ENCODE measurements at places on chromosomes 7 and 10. TPM values are rescaled to one million over a fixed set of nuclear protein-coding genes. Genes with fewer than 3 reads are reported as not detected.
A peak's percentile ranks its signal among the peaks of the same experiment; 100 is the strongest.

GRCh38 chr10:130459851-130460490 is 323.8 kb downstream of the GLRX3 start:
- peak; percentile 87 for DNase-seq

DNA sequence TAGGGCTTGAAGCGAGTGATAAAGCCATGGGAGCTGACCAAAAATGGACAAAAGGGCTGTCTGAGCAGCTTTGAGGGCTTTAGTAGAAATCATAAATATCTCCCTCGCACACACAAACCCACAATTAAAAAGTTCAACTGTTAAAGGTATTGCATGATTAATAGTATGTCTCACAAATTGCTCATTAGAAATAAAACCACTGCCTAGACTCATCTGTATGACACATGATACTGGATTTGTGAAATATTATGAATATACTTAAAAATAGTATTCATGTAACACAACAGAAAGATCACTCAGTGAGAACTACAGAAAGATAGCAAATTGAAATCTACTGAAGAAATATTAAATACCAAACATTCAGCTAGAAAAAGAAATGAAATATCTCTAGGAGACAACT is 11.9 kb upstream of the PTPN12 start:
- no peak for DNase-seq

DNA sequence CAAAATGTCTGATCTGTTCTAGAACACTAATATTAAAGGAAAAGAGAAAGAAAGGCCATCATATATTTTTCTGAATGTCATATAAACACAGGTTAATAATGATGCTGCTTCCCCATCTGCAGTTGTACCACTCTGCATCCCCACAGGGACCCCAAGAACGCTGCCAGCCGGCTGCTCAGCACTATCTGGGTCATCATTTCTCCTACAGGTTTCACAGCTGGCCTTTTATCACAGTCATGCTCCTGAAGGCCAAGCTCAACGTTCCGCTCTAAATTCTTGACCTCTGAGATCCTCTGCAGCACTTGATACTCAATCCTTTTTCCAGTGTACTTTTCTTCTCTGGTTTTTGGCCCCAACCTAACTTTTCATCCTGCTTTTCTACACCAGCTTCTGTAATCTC is 4.8 kb downstream of the IDI1 start:
- no peak for DNase-seq

GRCh38 chr7:116951366-116952292 is 1.7 kb upstream of the ST7 start:
- no peak for DNase-seq

DNA sequence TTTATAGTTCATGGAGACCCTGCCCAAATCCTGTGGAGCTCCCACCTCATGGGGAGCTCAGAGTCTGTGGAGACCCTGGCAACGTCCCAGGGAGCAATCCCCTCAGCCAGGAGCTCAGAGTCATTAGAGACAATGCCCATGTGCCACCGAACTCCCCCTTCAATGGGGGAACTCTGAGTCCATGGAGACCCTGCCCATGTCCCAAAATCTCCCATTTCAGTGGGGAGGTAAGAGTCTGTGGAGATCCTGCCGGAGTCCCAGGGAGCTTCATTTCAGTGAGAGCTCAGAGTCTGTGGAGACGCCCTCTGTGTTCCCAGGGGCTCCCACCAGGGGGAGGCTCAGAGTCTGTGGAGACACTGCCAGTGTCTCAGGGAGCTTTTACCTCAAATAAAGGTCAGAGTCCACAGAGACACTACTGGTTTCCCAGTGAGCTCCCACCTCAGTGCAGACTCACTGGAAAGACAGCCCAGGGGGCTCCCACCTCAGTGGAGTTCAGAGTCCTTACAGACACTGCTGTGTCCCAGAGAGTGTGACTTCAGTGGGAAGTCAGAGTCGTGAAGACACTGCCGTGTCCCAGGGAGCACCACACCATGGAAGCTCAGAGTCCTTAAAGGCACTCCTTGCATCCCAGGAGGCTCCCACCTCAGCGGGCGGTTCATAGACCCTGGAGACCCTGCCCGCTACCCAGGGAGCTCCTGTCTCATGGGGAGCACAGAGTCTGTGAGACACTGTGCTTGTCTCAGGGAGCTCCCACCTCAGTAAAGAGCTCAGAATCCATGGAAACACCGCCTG is 5.0 kb downstream of the MYO1G start:
- DNase-seq, result no peak

DNA sequence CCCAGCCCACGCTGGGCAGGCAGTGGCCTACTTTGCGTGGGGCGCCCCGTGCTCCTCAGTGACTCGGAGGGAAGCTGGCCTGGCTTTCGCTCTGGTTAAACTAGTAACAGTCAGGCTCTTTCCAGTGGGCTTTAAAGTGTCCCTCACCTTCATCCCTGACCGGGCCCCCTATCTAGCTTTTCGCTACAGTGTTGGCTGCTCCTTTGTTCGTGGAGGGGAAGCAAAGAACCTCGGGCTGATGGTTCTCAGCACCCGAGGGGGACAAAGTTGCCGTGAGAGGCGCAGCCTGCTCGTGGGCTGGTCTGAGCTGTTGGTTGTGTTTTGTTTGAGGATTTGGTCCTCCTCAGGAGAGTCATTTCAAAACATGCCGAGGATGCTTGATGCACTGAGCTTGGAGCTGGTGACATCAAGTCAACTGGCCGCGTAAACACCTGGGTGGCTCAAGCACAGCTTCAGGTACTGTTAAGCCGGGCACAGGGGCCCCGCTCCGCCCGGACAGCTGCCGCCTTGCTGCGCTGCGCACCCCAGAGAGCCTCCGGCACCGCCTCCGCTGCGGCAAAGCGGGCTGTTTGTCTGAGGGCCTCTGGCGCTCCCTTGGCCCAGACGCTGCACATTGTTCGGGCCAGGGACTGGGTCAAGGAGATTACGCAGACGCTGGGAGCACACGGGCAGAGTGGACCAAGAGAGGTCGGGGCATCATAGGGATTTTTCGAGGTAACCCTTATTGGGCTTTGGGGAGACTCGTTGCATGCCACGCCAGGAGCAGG is 1.6 kb downstream of the DLX6 start:
- DNase-seq, result peak; percentile 82

DNA sequence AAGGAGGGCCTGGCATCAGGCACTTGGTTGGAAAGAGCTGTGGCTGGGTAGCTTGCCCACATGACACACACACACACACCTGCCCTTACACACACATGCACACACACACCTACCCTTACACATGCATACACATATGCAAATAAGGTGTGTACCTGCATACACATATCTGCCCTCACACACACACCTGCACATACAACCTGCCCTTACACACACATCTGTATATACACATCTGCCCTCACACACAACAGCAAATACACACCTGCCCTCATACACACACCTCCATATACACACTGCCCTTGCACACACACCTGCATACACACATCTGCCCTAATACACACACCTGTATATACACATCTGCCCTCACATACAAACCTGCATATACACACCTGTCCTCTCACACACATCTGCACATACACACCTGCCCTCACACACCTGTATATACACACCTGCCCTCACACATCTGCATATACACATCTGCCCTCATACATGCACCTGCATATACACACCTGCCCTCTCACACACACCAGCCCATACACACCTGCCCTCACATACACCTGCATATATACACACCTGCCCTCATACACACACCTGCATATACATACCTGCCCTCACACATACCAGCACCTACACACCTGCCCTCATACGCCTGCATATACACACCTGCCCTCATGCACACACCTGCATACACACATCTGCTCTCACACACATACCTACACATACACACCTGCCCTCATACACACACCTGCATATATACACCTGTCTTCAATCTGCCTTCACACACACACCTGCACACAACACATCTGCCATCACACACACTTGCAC is 82.9 kb downstream of the GRID1 start:
- DNase-seq, result no peak

- peak; percentile 57 for DNase-seq
These were observed 171.0 kb upstream of the ZNF32 start for GRCh38 chr10:43819464-43820230.

DNA sequence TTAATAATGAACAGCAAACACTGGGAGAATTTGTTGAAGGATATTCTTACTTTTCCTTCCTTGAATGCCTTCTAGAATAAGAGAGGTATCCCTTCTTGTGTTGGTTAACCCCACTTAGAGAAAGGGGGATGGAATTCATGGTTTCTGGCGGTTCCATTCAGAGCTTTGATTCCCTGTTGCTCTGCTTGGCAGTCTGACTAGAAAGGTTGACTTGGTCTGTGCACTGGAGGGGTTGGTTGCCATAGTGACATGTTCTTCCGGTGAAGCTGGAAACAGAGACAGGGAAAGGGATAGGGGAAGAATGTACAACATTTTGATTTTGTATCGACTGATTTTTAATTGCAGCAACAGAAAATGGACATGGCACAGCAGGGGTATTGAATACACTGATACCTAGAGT is 2.5 kb downstream of the TMEM178B start:
- DNase-seq, result no peak

- DNase-seq, result no peak
These were observed 16.3 kb downstream of the CYP3A4 start for GRCh38 chr7:99767662-99768061.

- no peak for DNase-seq
These were observed 68.0 kb downstream of the DIP2C start for GRCh38 chr10:621513-621912.

- DNase-seq, result no peak
These were observed 2.8 kb downstream of the HOXA10 start for GRCh38 chr7:27171325-27171636.

DNA sequence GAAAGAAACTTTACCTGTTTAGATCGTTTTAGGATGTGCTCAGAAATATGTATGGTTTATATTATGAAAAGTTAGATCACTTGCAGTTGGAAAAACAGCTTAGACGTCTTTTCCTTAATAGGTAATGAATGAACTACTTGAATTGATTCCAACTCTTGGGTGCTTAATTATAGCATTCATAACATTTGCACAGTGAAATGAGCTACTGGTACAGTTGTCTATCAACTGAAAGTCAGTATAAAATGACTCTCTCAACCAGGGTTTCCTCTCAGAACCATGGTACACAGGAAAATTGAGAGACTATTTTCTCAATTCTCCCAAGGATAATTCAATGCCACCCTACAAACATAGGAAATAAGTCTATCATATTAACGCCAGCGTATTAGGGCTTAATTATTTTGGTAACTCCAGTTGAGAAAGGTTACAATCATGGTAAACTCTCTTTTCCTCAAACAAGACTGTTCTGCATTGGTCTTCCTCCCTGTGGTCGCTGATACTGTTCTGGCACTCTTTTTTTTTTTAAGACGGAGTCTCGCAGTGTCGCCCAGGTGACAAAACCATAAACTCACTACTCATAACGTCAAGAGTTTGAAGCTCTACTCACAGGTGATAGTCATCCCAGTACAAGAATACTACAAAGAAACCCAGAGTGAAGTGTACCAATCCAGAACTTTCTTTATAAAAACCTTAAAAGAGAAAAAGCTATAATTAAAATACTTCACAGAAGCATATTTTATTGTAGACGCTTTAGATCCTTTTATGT is 2.0 kb downstream of the ANLN start:
- DNase-seq, result no peak

Gene KBTBD2
- total RNA-seq, result 43.4 TPM

GRCh38 chr10:27998178-27998953 is 513 bp downstream of the ODAD2 start:
- DNase-seq, result no peak
